ENCODE measurements at places on chromosomes 4 and X.
A peak's percentile ranks its signal among the peaks of the same experiment; 100 is the strongest.

DNA sequence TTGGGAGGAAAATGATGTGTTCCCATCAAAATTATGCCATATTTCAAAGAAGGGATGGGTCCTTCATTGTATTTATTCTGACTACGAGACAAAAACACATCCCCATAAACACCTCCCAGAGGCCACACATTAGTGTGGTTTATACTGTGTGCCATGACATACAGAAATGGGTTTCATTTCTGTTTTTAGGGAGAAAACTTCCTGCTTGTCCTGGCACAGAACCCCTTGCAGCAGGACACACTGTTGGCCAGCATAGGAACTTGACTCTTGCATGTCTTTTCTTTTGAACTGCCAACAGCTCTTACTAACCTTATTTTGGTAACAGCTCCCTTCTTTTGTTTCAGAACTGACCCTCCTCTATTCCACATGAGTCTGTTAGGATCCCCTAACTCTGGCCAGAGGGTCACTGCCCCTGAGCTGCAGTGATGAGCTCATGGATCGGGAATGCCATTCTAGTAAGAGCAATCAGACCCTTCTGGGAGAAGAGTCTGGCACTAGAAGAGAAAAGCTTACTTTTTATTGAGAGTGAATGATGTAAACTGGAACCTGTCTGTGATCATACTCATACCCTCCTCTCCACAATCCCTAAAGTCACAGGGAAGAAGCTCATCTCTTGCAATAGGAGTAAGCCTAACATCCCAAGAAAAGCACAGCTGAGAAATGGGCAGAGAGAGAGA lies 86.4 kb downstream of the SMIM20 start:
- no peak for DNase-seq

DNA sequence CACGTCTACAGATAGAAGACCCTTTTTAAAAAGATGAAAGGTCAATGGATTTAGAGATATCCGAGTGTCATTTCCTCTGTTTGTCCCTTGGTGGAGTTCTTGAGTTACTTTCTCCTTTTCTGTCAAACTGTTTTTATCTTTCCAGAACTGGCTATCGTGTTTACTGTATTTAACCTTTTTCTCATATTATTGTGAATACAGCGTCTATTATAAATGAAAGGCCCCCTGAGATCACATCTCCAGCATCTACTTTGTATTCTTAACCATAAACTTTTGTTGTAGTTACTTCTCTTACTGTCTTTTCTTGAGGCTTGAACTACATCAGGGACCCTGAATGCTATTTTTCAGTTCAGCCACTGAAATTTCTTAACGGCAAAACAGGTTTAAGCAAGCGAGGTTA lies 4.0 kb upstream of the PCDH7 start:
- DNase-seq: peak; percentile 66

GRCh38 chrX:23784470-23785331 lies 1.7 kb downstream of the SAT1 start:
- DNase-seq: no peak

DNA sequence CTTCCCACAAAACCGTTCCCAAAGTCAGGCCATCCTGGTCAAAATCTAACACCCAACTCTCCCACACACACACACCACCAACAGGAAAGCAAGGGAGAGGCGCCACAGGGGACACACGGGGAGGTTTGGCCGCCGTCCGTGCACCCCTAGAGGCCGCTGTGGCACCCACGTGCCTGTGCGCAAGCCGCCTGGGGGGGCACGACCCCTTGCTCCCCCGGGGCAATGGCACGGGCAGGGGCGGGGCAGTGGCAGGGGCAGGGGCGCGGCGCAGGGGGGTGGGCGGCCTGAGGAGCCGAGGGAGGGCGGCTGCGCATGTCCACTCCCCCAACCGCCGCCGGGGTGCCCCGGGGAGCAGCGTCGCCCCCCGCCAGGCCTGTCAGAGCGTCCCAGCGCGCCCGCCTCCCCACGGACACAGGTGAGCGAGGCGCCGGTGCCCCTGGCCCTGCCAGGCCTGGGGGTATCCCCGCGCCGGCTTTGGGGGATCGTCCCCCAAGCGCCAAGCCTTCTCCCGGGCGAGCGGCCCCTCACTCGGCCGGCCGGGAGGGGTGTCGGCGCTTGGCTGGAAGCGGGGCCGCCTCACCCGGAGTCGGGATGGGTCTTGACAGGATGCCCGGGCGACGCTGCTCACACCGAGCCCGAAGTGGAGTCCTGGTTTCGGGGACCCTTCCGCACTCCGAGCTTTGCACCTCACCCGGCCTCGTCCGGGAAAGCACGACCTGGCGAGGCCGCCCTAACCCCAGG lies at the start of gene ERAS:
ERAS (plus strand) TSS at position 379 of the 741 bp plus-strand sequence. CDS start 2,611 bp downstream, outside the sequence.
- DNase-seq: no peak

DNA sequence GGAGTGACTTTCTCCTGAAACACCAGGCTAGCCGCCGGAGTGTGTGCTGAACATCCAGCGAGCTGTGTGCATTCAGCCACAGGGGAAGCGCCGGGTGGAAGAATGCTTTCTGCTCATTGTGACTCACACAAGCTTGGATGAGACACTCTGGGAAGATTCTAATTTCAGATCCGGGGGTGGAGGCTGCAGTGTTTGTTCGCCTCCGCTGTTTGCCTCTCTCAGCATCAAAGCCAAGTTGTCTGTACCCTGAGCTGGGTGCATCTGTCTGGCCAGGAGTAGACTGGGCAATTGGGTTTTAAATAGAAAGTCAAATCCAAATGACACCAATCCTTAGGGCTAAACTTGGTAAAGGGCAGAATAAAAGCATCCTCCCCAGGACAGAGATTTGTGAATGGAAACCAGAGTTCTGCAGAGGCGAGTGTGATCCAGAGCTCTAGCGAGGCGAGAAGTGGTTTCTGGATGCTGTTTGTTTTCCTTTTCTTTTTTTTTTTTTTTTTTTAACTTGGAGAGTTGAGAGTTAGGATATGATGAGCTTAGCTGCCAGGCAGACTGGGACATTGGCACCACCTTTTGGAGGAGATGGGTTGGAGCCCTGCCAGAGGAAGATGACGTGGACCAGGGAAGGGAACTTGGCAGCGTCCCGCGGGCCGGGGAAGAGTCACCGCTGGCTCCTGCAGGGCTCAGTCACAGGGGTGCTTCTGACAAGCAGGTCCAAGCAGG lies 196.0 kb upstream of the PSAPL1 start:
- DNase-seq: no peak

GRCh38 chr4:4735870-4736269 lies 123.6 kb upstream of the MSX1 start:
- DNase-seq: no peak

DNA sequence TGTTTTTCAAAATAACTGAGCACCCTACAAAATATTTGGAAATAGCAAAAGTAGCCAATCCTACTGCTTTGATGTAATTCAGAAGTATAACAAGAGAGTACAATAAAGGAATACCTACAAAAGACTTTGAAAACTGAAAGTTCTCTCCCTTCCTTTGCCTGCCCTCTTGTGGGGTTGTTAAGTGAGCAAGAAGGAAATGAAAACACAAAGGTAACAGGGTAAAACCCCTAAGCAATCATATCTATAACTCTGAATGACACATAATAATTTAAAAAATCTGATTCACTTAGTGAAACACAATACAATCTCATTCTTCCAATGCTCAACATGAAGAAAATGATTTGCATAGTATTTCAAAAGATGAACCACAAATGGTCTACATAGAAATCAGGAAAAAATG lies 98.2 kb downstream of the FRYL start:
- no peak for DNase-seq

GRCh38 chr4:109698656-109699055 lies 4.6 kb downstream of the CASP6 start:
- no peak for DNase-seq

GRCh38 chr4:137663251-137664045 lies 131.2 kb upstream of the PCDH18 start:
- no peak for DNase-seq

DNA sequence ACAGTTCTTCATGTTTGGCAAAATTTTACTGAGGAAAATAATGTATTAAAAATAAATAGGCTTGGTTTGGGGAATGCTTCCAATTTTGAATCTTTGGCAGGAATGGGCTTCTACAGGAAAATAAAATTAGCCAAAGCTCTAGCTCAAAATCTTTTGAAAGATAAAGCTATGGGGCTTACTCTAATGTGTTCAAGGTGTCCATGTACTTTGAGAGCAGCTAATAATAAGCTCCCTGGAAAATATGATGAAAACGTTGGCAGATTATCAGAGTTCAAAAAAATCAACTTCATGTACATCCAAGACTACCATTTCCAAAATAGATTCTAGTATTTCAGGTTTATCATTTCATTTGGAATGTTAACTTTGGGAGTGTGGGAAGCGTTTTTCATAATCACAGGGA lies 158.4 kb downstream of the EMCN start:
- DNase-seq: no peak

DNA sequence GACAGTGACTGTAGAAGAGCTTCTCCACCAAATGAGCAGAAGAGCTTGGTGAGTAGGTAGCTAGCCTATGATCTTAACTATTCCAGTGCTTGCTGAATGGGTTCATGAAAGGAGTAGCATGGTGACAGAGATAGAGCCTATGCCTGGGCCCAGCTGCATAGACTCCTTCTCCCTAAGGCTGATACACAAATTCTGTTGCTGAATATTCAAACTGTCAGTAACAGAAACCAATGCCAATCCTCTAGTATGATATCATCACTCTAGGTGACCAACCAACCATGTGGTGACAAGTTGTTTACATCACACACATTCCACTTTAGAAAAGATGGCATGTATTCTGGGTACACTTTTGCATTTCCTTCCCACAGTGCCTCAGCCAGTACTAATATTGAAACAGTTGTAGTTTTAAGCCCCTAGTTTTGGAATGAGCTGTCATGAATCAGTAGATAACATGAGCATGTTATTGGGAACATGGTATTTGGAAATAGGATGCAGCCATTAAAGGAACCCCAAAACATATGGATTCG lies 103.4 kb upstream of the GRXCR1 start:
- DNase-seq: no peak

GRCh38 chr4:114606245-114606644 lies 7.6 kb downstream of the UGT8 start:
- no peak for DNase-seq

DNA sequence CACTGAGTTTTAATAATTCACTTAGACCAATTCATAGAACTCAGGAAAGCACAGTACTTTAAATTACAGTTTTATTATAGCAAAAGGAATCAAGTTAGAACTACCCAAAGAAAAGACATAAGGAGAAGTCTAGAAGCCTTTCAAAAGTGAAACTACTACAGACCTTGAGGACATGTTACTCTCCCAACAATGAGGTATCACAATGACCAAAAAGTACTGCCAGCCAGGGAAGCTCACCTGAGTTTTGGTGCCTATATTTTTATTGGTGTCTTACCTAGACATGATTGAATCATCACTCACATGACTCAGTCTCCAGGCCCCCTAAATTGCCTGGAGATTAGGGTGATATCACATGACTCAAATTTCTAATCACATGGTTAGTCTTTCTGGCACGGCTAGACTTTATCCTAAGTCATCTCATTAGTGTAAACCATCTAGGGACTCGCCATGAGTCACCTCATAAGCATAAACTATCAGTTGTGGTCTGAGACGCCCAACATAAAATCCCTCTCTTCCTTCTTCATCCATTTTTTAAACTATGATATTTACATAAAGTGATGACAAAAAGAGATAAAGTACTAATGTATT lies 372.3 kb downstream of the TMA16 start:
- no peak for DNase-seq

DNA sequence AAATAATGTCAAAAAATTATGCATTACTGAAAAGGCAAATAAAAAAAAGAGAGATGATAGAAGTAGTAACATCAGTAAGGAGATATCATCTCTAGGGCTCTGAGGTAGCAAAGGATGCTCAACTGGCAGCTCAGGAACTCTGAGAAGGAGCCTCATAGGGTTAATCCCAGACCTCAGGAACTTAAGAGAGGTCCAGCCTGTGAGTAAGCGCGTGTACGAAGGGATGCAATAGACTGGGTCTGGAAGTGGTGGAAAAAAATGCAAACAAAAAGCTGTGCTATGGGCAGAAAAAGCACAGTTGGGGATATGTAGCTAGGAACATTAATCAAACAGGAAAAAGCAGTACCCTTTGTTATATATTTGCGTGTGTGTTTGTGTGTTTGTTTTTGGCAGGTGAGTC lies 282.0 kb downstream of the GALNTL6 start:
- DNase-seq: no peak

- DNase-seq: peak; percentile 38
These were observed 85.0 kb upstream of the TENT5D start for GRCh38 chrX:80335062-80335830.

DNA sequence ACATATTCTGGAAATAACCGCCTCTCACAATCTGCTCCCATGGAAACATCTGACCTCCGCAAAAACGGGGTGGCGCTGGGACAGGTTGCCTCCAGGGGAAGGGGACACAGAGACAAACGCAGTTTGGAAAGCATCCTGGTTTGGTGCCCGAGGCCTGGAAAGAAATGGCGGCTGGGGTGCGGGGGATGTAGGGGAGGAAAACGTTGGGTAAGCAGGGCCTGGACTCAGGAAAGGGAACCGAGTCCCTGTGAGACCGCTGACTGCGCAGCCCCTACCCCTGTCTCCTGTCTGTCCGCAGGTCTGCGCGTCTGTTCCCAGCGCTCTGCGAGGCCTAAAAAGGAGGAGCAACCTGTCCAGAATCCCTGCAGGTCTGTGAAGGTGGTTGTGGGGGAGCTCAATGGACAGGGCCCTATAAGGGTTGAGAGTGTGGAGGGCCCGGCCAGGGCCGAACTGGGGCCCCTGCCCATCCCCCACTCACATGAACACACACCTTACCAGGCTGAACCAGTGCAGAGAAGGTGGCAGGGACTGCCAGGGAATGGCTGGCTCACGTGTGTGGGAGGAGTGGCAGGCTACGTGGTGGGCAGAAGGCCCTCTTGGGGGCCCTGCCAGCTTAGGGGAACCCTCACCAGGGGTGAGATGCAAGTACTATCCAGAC lies 672 bp downstream of the TCEAL3 start:
- DNase-seq: no peak

- no peak for DNase-seq
These were observed 488 bp downstream of the NAP1L5 start for GRCh38 chr4:88697141-88697540.

GRCh38 chr4:20639346-20639745 lies 60.9 kb upstream of the PACRGL start:
- DNase-seq: no peak

DNA sequence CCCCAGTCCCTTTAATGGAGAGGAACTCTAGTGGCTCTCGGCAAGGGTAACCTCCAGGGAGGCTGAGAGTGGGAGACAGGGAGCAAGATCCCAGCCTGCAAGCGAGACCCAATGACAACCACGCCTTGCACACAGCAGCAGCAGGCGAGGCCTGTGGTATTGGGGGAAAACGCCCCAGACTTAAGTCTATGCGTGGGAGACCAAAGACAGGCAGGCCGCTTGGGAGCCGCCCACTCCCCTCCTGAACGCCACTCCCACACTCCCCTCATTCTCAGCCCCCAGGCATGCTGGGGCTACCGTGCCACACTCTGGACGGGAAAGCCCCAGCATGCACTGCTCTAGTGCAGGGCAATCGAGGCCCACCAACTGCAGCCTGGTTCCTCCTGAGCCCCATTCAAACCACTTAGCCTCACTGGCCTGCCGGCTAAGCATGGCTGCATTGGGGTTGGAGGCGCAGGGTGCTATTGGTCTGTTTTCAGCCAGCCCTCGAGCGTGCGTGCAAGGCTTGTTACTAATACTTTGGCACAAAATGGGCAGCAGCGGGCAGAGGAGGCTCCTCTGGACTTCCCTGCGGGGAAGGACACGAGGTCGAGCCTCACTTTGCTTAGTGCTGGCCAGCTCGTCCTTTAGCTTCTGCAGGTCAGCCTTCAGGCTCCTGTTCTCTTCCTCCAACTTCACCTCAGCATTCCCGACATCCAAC lies 14.8 kb downstream of the SLC6A8 start:
- no peak for DNase-seq
